ENCODE measurements at places on chromosomes 2 and 18.
A peak's percentile ranks its signal among the peaks of the same experiment; 100 is the strongest.

GRCh38 chr2:100198461-100199230, 56.3 kb upstream of the AFF3 start:
- DNase-seq = no peak

DNA sequence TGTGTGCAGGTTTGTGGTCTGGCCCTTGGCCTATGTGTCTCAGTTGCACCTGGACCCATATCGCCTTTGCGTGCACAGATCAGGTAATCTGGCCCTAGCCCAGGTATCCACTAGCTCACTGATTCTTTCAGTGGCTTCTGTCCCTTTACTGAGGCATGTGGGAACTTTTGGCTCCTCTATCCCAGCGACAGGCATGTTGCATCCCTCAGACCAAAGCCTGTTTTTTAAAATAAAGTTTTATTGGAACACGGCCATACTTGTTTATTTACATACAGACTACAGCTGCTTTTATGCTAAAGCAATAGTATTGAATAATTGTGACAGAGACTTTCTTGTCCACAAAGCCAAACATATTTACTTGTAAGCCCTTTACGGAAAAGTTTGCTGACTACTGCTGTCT, 39.9 kb upstream of the UPP2 start:
- no peak for DNase-seq

DNA sequence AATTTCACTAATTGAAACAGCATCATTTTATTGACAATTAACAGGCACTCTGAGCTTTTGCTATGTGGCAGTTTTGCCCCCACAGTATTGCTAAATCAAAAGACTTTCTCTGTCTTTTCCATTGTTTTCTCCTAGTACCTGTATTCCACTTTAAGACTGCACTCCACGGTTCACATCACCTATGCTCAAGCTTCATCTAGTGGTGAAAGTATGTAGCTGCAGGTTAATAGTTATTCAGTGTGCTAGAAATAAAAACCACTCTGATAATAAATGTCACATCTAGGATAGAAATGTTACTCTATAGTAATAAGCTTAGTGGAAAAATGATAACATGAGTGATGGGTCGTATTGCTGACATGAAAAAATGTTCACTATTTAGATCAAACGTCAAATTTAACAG, 24.6 kb downstream of the ARL6IP6 start:
- DNase-seq = no peak

- no peak for DNase-seq
Observed at GRCh38 chr2:191230174-191230573, 15.0 kb upstream of the MYO1B start.

DNA sequence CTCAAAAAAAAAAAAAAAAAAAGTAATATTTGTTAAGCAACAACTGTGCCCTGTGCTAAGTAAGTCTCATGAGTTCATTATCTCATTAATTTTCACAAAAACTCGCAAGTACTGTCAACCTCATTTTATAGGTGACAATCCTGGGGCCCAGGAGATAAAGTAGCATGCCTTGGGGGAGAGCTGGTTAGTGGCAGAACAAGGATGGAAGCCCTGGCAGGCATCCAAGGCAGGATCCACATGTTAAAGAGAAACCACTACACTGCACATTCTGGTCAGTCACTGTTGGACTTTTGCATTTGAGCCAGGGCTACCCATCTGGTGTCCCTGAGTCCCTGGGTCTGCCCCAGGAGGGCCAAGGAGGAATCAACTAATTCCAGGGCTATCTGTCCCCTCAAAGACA, 54.6 kb downstream of the ZFP36L2 start:
- no peak for DNase-seq

DNA sequence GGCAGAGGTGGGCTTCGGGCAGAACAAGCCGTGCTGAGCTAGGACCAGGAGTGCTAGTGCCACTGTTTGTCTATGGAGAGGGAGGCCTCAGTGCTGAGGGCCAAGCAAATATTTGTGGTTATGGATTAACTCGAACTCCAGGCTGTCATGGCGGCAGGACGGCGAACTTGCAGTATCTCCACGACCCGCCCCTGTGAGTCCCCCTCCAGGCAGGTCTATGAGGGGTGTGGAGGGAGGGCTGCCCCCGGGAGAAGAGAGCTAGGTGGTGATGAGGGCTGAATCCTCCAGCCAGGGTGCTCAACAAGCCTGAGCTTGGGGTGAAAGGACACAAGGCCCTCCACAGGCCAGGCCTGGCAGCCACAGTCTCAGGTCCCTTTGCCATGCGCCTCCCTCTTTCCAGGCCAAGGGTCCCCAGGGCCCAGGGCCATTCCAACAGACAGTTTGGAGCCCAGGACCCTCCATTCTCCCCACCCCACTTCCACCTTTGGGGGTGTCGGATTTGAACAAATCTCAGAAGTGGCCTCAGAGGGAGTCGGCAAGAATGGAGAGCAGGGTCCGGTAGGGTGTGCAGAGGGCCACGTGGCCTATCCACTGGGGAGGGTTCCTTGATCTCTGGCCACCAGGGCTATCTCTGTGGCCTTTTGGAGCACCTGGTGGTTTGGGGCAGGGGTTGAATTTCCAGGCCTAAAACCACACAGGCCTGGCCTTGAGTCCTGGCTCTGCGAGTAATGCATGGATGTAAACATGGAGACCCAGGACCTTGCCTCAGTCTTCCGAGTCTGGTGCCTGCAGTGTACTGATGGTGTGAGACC, at the start of gene PROC:
PROC (plus strand) TSS at position 128 of the 812 bp plus-strand sequence. CDS start 1,516 bp downstream, outside the sequence.
- no peak for DNase-seq

DNA sequence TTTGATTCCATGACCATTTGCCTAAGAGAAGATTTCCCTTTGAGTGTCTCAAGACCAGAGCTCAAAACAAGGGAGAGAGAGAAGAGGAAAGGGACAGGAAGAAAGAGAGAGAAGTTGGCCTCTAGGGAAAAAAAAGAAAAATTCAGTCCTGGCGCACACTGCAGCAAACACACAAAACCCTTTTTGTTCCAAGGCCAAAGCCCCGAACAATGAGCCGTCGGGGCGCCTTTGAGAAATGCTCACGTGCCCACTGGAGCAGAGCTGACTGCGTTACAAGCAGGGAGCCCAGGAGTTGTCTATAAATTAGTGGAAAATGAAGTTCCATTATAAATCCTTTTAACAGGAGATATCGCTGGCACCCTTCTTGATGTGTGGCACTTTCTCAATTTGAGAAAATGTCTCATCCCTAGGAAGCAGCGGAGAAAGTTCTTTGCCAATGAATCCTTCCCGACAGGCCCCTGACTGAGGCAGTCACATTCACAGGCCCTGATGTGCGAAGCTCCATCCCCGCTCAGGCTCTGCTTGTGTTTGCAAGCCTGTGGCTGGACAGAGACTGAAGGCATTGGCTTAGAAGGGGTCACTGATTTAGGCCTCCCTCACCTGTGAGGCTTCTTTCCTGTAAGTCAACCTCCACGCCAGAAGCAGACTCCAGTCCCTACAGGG, 32.1 kb upstream of the NCKAP5 start:
- peak; percentile 69 for DNase-seq

DNA sequence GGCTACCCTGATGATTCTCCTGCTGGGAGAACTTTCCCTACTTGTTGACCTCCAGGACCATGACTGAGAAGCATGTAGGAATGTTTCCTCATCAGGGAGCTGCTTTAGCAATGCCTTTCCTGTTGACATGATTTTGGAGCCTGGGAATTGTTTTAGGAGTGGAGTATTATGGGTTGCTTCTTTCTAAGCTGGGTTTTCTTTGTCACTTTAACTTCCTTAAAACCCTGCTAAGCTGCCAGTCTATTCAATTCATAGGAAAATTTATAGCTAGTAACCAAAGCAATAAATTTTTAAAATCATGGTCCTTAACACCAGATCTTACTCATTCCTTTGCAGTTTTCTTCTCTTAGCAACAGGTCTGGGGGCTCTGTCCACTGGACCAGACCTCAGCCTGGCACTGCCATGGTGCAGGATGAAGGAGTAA, 125.6 kb upstream of the TACR1 start:
- DNase-seq = no peak
